ENCODE measurements at places on chromosomes 12 and 14.

GRCh38 chr12:14962153-14962539 is 745 bp upstream of the ARHGDIB start:
- peak; percentile 58 for DNase-seq

DNA sequence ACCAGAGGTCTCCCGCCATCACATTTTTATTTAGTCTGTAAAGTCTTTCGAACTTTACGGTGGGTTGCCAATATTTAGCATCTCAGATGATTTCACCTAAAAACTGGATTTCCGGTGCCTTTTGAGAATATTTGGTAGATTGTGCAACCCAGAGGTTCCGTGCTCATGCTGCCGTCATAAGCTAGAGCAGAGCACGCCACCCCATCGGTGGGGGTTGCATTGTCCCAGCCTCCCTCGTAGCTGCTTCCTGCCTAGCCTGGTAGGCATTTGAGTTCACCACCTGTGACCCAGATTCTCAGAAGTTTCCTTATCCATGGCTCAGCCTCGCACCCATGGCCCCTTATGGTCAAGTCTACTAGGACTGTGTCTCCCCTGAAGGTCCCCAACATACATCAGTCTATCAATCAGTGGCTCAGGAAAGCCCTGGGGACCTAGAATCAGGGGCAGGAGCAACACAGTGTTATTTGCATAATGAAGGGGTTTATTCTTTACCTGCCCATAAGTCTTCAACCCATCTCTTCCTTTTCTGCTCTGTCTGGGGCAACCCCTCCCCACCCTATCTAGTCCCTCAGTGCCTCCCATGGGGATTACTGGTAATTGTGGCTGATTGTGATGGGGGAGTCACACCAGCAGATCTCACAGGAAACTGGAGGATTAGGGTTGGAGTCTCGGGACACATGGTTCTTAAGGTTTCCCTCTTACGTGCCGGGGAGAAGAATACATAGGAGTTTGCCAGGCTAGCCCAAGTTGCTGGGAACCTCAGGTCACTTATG is 152.3 kb downstream of the PHETA1 start:
- DNase-seq = no peak

GRCh38 chr14:62179367-62180018 is 417.3 kb downstream of the SNAPC1 start:
- peak; percentile 67 for DNase-seq

- DNase-seq = no peak
Observed at GRCh38 chr12:69052613-69053408, 119.8 kb upstream of the CPM start.

GRCh38 chr12:46300910-46301309 is 32.1 kb upstream of the SLC38A1 start:
- DNase-seq = peak; percentile 55

GRCh38 chr14:48937541-48938195 is 648.5 kb downstream of the RPS29 start:
- DNase-seq = no peak

- no peak for DNase-seq
Observed at GRCh38 chr12:27207615-27208413, 36.3 kb upstream of the STK38L start.

DNA sequence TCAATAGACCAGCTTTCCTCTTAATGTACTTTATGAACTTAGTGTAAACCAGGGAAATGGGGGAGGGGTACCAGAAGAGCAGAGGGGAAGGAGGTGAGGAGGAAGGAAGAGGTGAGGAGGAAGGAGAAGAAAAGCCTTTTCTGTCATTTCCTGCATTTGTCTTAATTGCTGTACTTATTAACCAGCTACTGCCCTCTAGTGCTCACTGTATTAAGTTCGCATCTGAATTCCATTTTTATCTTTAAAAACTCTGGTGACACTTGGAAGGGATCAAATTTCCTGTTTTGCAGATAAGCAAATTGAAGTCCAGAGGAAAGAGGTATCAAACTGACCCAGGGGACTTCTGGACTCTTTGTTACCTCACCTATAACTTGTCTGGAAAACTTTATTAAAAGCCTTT is 22.2 kb downstream of the MANSC1 start:
- peak; percentile 87 for DNase-seq

GRCh38 chr12:28878629-28879028 is 270.4 kb upstream of the FAR2 start:
- DNase-seq = no peak

DNA sequence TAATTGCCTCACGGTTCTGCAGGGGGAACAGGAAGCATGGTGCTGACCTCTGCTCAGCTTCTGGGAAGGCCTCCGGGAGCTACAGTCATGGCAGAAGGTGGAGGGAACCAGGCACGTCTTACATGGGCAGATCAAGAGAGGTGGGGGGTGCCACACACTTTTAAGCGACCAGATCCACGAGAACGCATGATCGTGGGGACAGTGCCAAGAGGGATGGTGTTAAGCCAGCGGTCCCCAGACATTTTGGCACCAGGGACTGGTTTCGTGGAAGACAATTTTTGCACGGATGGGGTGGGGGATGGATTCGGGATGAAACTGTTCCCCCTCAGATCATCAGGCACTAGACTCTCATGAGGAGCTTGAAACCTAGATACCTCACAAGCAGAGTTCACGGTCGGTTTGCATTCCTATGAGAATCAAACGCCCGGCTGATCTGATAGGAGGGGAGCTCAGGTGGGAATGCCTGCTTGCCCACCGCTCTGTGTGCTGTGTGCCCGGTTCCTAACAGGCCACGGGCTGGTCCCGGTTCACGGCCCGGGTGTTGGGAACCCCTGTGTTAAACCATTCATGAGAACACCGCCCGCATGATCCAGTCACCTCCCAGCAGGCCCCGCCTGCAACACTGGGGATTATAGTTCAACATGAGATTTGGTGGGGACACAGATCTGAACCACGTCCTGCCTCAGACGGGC is 96.9 kb downstream of the ADGRD1 start:
- DNase-seq = no peak

GRCh38 chr12:126247936-126248335 is 1182.7 kb downstream of the AACS start:
- DNase-seq = no peak

GRCh38 chr12:76014007-76014406 is 17.6 kb downstream of the PHLDA1 start:
- no peak for DNase-seq

- DNase-seq = peak; percentile 31
Observed at GRCh38 chr14:29085546-29085945, 319.0 kb downstream of the FOXG1 start.

GRCh38 chr12:79521576-79521975 is 169.2 kb downstream of the PAWR start:
- no peak for DNase-seq

- no peak for DNase-seq
Observed at GRCh38 chr12:93682846-93683261, 5.7 kb downstream of the CRADD start.

DNA sequence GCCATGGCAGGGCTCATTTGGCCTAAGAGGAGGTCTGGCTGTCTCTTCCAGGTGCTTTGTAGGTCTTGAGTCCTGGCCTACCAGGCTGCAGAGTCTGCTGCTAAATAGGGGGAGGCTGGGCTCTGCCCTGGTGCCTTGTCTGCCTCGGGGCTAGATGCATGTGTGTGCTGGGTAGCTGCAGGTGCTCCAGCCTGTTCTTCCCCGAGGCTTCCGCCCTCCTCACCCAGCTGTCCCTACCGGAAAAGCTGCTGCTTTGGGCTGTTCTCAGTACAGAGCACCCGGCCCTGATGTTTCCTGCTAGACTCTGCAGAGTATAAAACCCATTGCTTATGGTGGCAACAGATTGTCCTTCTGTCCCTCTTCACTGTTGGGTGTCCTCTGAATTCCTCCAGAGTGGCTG is 37.7 kb downstream of the RAB35 start:
- DNase-seq = no peak

- DNase-seq = no peak
Observed at GRCh38 chr12:105967038-105967776, 171.5 kb downstream of the NUAK1 start.

DNA sequence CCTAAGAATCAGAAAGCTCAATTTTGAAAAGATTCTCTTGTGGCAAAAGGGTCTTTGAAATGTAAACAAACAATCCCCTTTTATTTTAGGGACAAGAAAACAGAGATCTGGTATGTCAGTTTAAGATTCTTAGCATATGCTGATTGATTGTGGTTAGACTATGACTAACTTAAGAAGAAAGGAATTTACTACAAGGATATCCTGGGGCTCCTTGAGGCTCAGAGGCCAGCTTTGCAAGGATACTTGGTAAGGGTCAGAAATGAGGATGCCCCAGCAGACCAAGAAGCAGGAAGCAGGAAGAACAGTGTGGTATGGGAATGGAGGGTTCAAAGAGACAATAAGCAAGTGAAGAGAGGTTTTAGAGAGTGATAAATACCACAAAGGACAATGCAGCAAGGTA is 474.6 kb downstream of the ETNK1 start:
- no peak for DNase-seq

DNA sequence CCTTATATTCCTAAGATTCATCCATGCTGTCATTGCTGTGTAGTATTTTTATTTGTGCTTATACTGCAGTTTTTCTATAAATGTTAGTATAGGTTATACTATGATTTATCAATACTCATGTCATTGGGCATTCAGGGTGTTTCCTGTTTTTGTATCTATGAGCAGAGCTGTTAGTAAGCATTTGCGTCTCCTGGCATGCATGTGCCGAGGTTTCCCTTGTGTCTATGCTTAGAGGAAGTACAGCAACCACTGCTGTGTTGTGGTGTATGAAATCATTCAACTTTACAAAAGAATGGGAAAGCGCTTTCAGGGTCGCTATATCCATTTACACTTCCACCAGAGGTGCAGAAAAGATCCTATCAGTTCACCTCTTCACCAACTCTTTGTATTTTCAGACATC is 122.7 kb downstream of the RGS6 start:
- DNase-seq = peak; percentile 30

GRCh38 chr14:49092345-49092744 is 493.8 kb downstream of the RPS29 start:
- no peak for DNase-seq

DNA sequence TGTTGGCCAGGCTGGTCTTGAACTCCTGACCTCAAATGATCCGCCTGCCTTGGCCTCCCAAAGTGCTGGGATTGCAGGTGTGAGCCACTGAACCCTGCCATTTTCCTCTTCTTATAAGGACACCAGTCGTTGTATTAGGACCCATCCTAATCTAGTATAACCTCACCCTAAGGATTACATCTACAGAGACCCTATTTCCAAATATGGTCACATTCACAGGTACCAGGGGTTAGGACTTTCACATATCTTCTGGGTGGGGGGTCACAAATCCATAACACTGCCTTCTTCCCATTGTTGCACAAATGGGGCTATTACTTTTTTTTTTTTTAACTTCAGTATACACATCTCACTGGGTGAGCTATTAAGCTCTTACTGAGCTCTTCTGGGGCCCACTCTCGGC is 38.6 kb downstream of the ARF6 start:
- no peak for DNase-seq

DNA sequence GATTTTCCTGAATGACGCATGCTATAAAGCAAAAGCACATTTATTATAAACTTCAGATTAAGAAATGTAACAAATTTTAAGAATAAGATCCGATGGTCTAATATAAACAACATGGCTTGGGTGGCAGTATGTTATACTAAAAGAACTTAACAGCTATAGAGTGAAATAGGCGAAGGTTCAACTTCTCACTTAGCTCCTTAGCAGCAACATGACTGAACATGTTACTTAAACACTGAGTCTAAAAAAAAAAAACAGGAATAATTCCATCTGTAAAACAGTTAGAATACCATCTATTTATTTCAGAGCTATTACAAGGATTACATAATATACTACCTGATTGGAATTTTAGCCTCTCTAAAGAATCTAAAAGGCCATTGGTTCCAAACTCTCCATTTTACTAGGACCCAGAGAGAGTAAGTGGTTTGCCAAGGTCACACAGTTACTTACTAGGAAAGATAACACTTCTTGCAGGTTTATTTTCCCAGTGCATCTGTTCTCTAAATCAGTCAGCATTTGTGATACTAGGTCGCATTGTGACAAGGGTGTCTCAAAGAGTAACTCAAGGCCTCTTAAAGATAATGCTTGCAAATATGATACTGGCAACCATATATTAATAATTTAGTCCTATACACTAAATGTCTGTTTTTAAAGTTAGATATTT is 14.8 kb downstream of the OSBPL8 start:
- peak; percentile 47 for DNase-seq

- DNase-seq = no peak
Observed at GRCh38 chr12:79454338-79454843, 236.4 kb downstream of the PAWR start.

DNA sequence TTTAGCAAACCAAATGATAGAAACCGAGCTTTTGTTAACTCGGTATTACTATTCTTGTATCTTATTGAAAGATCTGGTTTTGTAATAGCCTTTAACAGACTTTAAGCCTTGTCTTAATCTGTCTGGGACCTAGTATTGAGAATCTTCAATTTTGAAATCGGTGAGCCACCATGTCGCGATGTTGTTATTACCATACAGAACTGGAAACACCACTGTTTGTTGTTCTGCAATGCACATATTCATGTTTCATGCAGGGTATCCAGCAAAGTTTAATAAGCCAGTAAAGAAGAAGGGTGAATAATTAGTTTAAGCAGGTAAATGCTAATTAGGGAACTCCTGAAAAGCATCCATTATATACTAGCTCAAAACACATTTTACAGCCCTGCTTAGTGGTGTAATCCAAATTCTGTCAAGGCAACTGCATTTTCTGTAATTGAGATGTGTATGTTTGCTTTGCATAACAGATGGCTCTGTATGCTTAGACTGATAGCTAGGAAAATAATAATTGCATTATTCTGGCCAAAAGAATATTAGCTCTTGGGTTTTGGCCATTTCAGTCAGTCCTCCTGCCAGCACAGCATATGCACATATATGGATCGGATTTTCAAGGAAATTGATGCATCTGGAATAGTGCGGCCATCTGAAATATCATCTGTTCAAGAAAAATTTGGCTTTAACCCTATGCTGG is 389.2 kb downstream of the EGLN3 start:
- no peak for DNase-seq

DNA sequence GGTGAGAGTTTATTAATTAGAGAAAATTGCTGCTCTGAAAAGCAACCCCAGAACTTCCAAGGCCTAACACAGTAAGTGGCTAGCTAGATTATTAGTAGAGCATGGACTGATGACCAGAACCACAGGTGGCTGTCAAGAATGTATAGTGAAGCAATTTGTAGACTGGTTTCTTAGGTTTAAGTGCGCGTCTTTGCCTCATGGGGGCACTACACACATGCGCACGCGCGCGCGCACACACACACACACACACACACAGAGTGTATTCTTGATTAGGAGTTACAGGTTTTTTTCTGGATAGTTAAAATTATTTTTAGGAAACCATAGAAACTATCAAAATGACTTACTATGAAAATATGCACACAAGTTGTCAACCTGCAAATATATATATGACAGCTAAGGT is 66.5 kb downstream of the BHLHE41 start:
- DNase-seq = peak; percentile 30

GRCh38 chr12:75311369-75311768 is 18.8 kb downstream of the CAPS2 start:
- DNase-seq = no peak

Data from hematopoietic multipotent progenitor cell treated with erythropoietin and hydrocortisone succinate and interleukin-3 and kit ligand, for 4 days (in vitro differentiated cells).